Tibial artery (tissue), 4 donors: ENCODE measurements at places on chromosomes 2 and 18.

DNA sequence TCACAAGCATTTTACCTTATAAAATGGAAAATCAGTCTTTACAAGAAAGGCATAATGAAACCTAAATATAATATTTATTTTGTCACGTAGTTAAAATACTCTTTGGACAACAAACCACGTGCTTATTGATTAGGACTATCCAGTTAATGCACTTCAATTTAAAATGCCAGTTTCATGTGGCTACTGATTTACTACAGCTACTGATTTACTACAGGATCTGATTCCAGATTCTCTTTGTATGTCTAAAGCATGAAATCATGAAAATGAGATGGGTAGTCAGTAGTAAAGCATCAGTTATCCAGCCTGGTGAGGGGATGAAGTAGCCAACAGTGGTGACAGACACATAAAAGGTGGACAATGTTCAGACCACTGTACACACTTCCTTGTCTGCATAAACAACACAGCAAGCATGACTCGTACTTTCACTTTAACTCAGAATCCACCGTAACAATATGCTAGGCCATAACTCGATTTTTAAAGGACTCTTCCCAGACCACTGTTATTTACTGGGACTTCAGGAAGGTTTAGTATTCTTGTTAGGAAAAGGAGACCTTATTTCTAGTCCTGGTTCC lies 24.9 kb downstream of the ACAA2 start:
- no peaks in the 10 kb centered on the region for H3K4me1 ChIP-seq
- H3K4me3 ChIP-seq: no peak overlapping the region
- H3K27ac ChIP-seq: no peak overlapping the region
- H3K36me3 ChIP-seq: peaks cover 76% of the 10 kb centered on the region

- DNase-seq: no peak
- H3K36me3 ChIP-seq: no peaks in the 10 kb centered on the region
- no peak overlapping the region for H3K4me3 ChIP-seq
- no peaks in the 10 kb centered on the region for H3K27me3 ChIP-seq
- H3K4me1 ChIP-seq: no peaks in the 10 kb centered on the region
- H3K27ac ChIP-seq: no peak overlapping the region
Observed at GRCh38 chr18:1483385-1483784, 578.7 kb downstream of the ADCYAP1 start.

GRCh38 chr18:22856870-22857269 lies 76.3 kb upstream of the RBBP8 start:
- no peak overlapping the region for H3K4me3 ChIP-seq
- H3K27me3 ChIP-seq: no peaks in the 10 kb centered on the region
- DNase-seq: no peak
- H3K36me3 ChIP-seq: no peaks in the 10 kb centered on the region

- H3K27ac ChIP-seq: no peak overlapping the region
- H3K36me3 ChIP-seq: no peaks in the 10 kb centered on the region
- H3K4me1 ChIP-seq: no peaks in the 10 kb centered on the region
- no peak overlapping the region for H3K4me3 ChIP-seq
Observed at GRCh38 chr2:229044581-229044980, 226.5 kb downstream of the PID1 start.

DNA sequence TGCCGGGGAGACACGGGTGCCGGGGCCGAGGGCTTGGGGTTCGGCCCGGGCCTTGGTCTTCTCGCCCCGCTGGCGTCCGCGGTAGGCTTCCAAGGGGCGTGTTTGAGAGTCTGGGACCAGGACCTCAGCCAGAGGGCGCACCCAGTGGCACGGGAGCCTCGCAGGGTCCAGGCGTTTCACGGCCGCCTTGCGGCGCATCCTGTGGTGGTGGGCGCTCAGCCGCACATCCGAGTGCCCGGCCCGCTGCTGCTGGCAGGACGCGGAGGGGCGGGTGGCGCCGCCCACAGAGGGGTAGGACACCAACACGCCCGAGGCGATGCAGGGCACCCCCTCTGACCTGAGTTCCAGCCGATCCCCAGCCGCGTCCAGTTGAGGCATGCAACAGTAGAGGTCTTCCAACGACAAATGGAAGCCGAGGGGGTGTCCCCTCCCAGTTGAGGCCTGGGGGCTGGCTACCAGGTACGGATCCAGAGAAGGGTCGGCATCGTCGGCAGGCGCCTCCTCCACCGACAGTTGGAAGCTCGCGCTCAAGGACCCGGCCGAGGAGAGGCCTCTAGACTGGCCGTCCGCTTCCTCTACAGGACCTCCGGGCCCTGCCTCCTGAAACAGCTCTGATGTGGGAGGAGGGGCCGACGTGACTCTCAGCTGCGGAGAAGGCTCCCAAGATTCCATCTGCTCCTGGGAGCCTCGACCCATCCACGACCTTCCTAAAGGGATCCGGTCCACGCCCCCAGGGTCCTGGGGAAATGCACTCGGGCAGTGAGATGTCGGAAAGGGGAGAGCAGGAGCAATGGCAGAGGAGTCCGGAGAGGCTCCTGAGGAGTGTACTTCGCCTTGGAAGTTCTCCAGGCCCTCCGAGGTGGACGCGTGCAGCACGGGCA lies 6.3 kb downstream of the C2orf81 start:
- H3K27me3 ChIP-seq: no peaks in the 10 kb centered on the region
- H3K36me3 ChIP-seq: no peaks in the 10 kb centered on the region
- H3K27ac ChIP-seq: peak overlapping the region; percentile 58
- peak overlapping the region; percentile 50 for H3K4me3 ChIP-seq
- peak; percentile 77 for DNase-seq
- H3K4me1 ChIP-seq: peaks cover 35% of the 10 kb centered on the region

- peak; percentile 67 for DNase-seq
- peak overlapping the region; percentile 46 for H3K4me3 ChIP-seq
Observed at GRCh38 chr18:55422456-55423180, 165.4 kb downstream of the TCF4 start.

DNA sequence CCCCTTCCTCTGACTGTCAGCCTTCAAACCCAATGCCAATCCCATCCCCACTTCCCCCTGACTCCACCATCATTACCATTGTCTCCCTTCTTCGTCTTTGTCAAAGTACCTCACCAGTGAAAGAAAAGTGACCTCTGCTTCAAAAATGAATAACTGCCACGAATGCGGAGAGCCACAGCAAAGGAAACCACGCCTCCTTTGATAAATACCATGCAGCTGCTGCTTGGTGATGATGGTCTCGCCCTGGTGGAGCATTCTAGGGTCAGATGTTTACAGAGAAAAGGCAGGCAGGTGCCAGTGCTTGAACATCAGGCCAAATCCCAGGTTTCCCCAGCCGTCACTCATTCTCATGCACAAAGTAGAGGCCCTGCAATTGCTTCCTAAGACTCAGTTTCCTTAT lies 162.2 kb downstream of the BCL11A start:
- peaks cover 6% of the 10 kb centered on the region for H3K4me1 ChIP-seq
- H3K27ac ChIP-seq: no peak overlapping the region
- no peak overlapping the region for H3K4me3 ChIP-seq

GRCh38 chr2:238285653-238286082 lies 2.7 kb downstream of the PER2 start:
- H3K4me1 ChIP-seq: peaks cover 42% of the 10 kb centered on the region
- DNase-seq: peak; percentile 95
- H3K27me3 ChIP-seq: no peaks in the 10 kb centered on the region
- H3K27ac ChIP-seq: peak overlapping the region; percentile 98

DNA sequence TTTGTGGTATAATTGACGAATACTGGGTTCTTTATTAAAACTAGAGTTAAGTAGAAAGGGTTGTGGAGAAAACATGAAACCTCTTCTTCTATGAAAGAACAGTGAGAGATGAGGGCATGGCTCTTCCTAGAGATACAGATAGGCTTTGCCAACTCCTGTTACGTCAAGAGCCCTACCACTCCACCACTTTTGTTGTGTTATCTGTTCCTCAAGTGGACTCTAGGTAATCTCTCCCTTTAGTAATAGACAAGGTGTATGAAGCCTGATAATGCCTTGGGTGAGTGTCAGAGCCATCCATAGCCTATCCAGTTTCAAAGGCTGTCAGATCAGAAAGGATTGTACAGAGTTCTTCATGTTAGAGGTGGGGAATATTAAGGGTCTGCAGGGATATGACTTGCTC lies 176.4 kb downstream of the SETBP1 start:
- no peak overlapping the region for H3K4me3 ChIP-seq
- no peaks in the 10 kb centered on the region for H3K27me3 ChIP-seq
- no peak for DNase-seq
- no peak overlapping the region for H3K27ac ChIP-seq

DNA sequence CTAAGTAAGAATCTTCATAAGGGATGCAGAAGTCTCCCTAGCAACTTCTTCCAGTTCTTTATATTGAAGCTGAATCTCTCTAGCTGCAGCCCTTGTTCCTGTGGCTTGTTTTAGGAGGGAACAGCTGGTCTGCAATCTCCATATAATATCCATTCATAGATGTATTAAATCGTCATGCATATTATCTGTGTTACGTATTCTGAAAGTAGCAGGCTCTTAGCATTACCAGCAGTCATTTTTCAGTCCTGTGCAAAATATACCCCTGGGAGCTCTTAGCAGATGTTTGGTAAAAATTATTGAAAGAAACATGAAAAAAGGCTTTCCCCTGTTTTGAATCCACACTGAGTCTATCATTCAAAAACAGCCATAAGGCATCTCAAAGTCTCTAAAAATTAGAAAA lies 385.3 kb downstream of the IRS1 start:
- no peaks in the 10 kb centered on the region for H3K36me3 ChIP-seq
- H3K27me3 ChIP-seq: no peaks in the 10 kb centered on the region
- no peaks in the 10 kb centered on the region for H3K4me1 ChIP-seq
- H3K27ac ChIP-seq: no peak overlapping the region

- DNase-seq: no peak
- H3K4me3 ChIP-seq: no peak overlapping the region
- H3K27ac ChIP-seq: no peak overlapping the region
Observed at GRCh38 chr2:181468811-181469210, 11.6 kb downstream of the ITGA4 start.

- no peaks in the 10 kb centered on the region for H3K4me1 ChIP-seq
- peak; percentile 17 for DNase-seq
- H3K36me3 ChIP-seq: no peaks in the 10 kb centered on the region
- no peaks in the 10 kb centered on the region for H3K27me3 ChIP-seq
Observed at GRCh38 chr2:238289574-238289973, 1.2 kb upstream of the PER2 start.

DNA sequence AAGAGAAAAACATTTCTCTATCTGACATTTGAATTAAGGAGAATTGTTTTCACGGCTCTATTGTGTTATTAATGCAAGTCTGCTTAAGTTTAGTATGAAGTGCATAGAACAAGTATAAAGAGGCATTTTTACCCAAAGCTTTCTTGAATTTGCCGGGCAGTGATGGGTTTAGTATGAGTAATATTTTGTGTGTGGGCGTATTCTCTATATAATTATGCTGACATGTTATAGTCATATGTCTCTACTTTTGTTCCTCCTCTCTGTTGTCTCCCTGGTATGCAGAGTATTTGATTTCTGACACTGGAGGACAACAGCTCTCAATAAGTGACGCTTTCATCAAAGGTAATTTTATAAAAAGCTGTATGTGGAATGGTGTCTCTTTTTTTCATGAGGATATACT lies 45.9 kb downstream of the PIKFYVE start:
- H3K4me1 ChIP-seq: no peaks in the 10 kb centered on the region
- H3K4me3 ChIP-seq: no peak overlapping the region
- no peak for DNase-seq
- H3K27me3 ChIP-seq: no peaks in the 10 kb centered on the region

GRCh38 chr18:65988972-65989371 lies 238.2 kb downstream of the CDH7 start:
- no peak overlapping the region for H3K4me3 ChIP-seq
- no peak for DNase-seq
- no peaks in the 10 kb centered on the region for H3K36me3 ChIP-seq
- H3K27ac ChIP-seq: no peak overlapping the region

DNA sequence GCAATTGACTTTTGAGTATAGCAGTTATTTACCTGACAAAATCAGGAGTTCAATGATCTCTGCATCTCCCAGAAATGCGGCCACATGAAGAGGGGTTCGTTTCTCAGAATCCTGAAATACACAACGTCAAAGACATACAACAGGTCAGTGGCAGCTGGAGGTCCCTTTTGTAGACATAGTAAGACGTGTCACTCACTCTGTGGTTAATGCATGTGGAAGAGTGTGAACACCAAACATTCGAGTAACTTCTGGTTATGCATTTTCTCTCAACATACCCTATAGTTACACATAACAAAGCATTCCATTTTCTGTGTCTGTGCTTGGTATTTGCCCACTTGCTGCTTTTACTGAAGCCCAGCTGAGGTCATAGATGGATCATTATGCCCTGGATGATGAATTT lies 163.6 kb downstream of the ANKRD44 start:
- no peaks in the 10 kb centered on the region for H3K36me3 ChIP-seq
- no peak overlapping the region for H3K4me3 ChIP-seq

DNA sequence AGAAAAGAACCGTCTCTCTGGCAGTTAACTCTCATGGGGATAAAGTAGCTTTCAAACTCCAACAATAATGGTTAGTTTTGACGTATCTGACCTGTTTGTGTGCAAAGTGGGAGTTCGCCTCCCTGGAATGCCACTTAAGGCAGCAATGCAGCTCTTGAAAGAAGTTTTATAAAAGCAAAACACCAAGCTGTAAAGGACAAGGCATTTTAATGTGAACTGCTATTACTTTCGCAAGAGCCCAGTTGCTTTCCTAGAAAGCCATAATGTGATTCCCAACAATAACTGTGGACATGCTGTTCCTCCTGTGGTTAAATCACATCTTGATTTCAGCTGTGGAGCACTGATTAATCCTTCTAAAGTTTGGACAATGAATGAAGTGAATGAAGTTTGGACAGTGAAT lies 303.7 kb downstream of the PTPRM start:
- H3K4me3 ChIP-seq: no peak overlapping the region
- H3K27ac ChIP-seq: no peak overlapping the region
- H3K27me3 ChIP-seq: no peaks in the 10 kb centered on the region
- H3K4me1 ChIP-seq: no peaks in the 10 kb centered on the region
- H3K36me3 ChIP-seq: no peaks in the 10 kb centered on the region

DNA sequence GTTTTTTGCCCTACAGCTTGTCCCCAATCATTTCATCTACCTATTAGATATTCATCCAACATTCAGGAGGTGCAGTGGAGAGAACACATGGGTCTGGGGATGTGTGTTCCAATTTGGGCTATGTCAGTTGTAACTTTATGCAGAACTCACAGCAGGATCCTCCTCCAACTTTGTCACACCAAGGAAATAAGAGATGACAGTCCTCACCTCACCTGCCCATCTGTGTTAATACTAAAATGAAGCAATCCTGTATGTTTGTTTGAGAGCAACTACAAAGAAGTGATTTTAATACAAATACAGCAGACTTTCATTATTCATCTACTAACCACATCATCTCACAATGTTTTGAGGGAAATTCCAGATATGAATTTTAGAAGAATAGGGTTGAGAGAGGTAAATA lies 126.7 kb downstream of the ARHGAP15 start:
- no peaks in the 10 kb centered on the region for H3K36me3 ChIP-seq
- H3K4me1 ChIP-seq: no peaks in the 10 kb centered on the region
- H3K27me3 ChIP-seq: no peaks in the 10 kb centered on the region
- DNase-seq: no peak
- no peak overlapping the region for H3K27ac ChIP-seq
